ENCODE measurements at places on chromosomes 12 and 14. TPM values are rescaled to one million over a fixed set of nuclear protein-coding genes. Genes with fewer than 3 reads are reported as not detected.

- H3K4me1 ChIP-seq: no peaks in the 10 kb centered on the region
- H3K27ac ChIP-seq: no peak overlapping the region
- DNase-seq: no peak
- no peaks in the 10 kb centered on the region for H3K36me3 ChIP-seq
Measured at GRCh38 chr12:127722611-127723010, 544.4 kb upstream of the TMEM132C start.

GRCh38 chr14:104271391-104271790, 133.0 kb downstream of the KIF26A start:
- H3K27ac ChIP-seq: no peak overlapping the region
- peaks cover 5% of the 10 kb centered on the region for H3K4me1 ChIP-seq
- no peaks in the 10 kb centered on the region for H3K27me3 ChIP-seq
- no peaks in the 10 kb centered on the region for H3K36me3 ChIP-seq
- no peak for DNase-seq

DNA sequence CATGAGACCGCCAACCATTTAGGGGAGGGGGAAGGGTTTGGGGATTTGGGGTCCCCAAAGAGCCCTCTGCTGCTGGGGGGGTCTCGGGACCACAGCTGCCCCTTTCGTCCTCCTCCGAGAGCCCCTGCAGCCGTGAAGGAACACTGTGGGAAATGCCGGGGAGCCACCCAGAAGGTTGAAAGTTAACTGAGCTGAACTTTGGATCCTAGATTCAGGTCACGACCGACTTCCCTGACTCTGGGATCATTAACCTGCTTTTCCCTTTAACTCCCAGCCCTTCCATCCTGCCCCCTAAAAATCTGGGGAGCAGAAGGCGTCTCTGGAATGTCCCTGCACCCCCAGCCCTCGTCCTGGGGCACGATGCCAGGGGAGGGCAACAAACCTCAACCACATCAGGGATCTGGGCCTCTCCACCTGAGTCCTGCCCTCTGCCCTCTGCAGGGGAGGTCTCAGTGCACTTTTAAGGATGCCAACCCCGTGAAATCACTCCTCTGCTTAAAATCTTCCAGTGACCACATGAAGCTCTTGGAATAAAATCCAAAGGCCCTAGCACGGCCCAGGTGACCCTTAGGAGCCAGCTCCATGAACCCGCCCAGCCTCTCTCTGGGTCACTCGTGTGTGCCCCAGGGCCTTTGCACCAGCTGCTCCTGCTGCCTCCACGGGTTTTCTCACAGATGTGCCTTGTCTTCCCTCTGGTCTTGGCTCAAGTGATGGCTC, 95.0 kb downstream of the RFLNA start:
- H3K4me3 ChIP-seq: no peak overlapping the region
- H3K27ac ChIP-seq: no peak overlapping the region
- no peaks in the 10 kb centered on the region for H3K36me3 ChIP-seq
- no peaks in the 10 kb centered on the region for H3K27me3 ChIP-seq
- peaks cover 4% of the 10 kb centered on the region for H3K4me1 ChIP-seq

DNA sequence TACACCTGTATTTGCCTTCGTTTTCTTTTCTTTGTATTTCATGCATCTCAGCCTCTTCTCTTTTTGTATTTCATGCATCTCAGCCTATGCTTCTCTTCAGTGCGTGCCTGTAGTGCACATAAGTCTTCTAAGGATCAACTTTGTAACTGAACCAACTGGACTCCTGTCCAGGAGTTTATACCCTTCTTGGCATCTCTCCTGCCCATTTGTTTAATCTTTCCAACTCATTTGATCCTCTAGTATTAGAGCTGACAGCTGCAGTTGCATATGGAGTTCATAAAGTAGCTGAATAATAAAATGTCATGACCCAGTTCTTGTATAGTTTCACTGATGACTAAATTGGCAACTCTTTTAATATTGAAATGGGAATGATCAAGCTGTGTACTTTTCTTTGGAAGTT, 89.7 kb downstream of the FGD4 start:
- no peaks in the 10 kb centered on the region for H3K36me3 ChIP-seq
- no peaks in the 10 kb centered on the region for H3K4me1 ChIP-seq
- no peak overlapping the region for H3K4me3 ChIP-seq
- H3K27me3 ChIP-seq: peaks cover 3% of the 10 kb centered on the region
- no peak overlapping the region for H3K27ac ChIP-seq

DNA sequence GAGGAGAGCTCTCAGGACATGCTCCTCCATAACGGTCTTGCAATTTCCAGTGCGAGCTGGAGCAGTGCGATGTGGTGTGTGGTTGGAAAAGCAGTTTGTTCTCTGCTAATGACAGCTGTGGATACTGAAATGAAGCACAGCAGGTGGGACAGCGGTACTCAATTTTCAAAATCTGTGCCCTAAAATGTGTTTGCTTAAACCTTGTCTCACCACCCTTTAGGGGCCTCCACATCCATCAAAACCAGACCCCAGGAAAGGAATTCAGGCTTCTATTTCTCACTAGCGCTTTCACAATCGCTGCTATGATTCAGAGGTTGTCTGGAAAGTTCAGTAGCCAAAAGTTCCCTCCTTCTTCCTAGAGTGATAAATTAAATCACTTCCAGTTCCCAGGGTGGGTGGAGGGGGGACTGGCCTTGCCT, 440.8 kb downstream of the EGLN3 start:
- H3K36me3 ChIP-seq: no peaks in the 10 kb centered on the region
- no peak overlapping the region for H3K27ac ChIP-seq
- no peak overlapping the region for H3K4me3 ChIP-seq
- no peaks in the 10 kb centered on the region for H3K27me3 ChIP-seq
- no peak for DNase-seq
- no peaks in the 10 kb centered on the region for H3K4me1 ChIP-seq

GRCh38 chr12:24049728-24050127, 100.3 kb upstream of the SOX5 start:
- no peaks in the 10 kb centered on the region for H3K36me3 ChIP-seq
- H3K4me3 ChIP-seq: no peak overlapping the region
- no peak overlapping the region for H3K27ac ChIP-seq
- H3K4me1 ChIP-seq: no peaks in the 10 kb centered on the region
- DNase-seq: no peak

DNA sequence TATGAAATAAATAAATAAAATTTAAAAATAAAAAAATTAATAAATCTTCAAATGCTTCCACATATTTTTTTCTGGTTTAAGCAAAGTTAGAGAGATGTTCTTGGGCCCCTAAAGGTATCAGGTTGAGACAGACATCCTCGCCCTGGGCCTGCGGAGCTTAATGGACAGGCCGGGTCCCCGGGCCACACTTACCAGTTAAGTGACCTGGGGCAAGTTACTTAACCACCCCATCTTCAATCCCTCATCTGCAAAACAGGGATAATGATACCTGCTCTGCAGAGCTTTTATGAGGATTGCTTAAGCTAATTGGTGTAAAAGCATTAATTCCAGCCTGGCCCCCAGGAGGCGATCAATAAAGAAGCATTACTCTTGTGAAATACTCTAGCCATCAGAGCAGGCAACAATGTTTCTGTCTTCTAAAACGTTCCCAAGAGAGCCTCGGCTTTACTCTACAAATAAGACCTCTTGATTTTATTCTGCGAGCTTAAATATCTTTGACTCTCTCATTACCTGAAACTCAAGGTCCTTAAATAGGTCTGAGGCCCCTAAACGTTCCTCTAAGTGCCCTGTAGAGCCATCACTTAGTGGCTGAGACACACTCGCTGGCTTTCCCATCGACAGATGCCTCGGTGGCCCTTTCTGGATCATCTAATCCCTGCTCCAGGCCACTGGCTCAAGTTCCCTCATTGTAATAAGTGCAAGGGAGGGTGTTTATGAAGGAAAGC, 81.1 kb upstream of the DIO3 start:
- no peaks in the 10 kb centered on the region for H3K27me3 ChIP-seq
- DNase-seq: no peak
- H3K4me3 ChIP-seq: no peak overlapping the region
- no peaks in the 10 kb centered on the region for H3K4me1 ChIP-seq
- no peak overlapping the region for H3K27ac ChIP-seq
- no peaks in the 10 kb centered on the region for H3K36me3 ChIP-seq

GRCh38 chr14:36056845-36057244, 119.7 kb downstream of the PTCSC3 start:
- no peaks in the 10 kb centered on the region for H3K36me3 ChIP-seq
- H3K27ac ChIP-seq: no peak overlapping the region
- no peaks in the 10 kb centered on the region for H3K4me1 ChIP-seq
- H3K4me3 ChIP-seq: no peak overlapping the region

DNA sequence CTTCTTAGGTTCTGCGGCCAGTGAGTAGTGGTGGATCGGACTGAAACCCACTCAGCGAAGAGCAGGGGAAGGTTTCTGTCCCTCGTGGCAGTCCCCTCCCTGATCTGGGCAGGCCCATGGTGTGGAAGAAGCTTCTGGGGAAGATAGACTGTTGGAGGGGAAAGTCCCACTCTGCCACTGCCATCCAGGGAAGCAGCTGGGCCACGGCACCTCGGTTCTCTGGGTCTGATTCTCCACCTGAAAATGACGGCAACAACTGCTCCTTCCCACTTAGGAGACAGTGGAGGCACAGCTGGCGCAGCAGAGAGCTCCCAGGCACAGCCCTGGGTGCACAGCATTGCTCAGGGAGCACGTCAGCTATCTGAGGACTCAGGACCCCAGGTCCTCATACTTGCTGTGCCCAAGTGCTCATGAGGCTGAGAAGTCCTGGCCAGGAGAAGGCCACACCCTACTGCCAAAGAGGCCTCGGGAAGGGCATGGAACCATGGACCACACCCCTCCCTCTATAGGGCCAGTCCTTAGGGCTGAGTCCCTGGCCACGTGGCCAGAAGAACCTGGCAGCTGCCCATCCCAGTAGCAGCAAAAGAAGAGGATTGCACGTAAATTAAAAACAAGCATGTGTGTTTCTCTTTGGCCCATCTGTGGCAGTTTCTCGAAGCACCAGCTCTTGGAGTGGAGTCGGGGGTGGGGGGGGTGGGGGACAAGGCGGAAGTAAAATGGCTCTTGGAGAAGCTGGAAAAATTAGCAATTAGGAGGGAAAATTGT, 85.3 kb upstream of the BCL11B start:
- no peaks in the 10 kb centered on the region for H3K36me3 ChIP-seq
- H3K27ac ChIP-seq: no peak overlapping the region
- no peaks in the 10 kb centered on the region for H3K27me3 ChIP-seq
- DNase-seq: no peak
- H3K4me1 ChIP-seq: no peaks in the 10 kb centered on the region
- H3K4me3 ChIP-seq: no peak overlapping the region

DNA sequence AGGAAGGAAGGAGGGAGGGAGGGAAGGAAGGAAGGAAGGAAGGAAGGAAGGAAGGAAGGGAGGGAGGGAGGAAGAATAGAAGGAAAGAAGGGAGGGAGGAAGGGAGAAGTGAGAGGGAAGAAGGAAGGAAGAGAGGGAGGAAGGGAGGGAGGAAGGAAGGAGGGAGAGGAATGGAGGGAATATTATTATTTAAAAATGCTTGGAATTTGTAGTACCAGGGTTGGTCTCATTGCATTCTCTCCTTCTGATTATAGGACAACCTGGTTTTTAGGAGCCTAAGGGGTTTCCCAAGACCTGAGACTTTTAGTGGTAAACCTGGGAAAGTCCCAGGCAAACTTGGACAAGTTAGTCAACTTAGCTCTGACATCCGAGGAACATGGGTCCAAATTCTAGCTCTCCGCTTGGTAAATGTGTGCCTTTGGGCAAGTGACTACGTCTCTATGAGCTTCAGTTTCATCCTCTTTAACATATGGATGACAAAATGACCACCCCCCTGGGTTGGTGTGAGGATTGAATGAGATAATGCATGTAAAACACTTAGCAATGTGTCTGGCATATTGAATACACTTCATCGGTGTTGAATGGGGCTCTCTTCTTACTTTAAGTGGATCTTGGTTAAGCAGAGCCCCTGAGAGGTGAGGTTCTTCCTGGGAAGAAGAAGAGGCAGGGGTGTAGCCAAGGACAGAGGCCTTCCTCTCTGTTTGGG, 690.7 kb upstream of the TBX3 start:
- H3K27ac ChIP-seq: no peak overlapping the region
- no peaks in the 10 kb centered on the region for H3K4me1 ChIP-seq
- DNase-seq: no peak
- no peaks in the 10 kb centered on the region for H3K36me3 ChIP-seq

DNA sequence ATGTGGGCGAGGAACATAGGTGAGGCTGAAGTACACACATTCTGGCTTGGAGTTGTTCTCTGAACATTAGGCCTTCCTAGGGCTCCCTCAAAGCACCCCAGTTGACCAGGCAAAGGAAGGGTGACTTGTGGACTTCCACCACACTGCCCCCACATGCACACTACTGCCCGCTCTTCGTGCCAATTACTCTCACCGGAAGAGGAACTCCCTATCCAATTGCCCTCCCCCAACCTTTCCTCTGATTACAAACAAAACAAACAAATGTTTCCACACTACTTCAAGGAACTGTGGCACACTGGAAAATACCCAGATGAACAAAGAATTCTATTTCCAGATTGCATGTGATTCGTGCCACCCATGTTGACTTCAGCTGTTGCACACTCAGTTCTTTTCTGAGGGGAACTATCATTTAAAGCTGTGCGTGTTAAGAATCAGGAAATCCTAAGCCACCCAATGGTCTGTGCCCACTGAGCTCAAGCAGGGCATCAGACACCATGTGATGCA, 139.3 kb downstream of the SSPN start:
- no peaks in the 10 kb centered on the region for H3K36me3 ChIP-seq
- H3K4me1 ChIP-seq: no peaks in the 10 kb centered on the region
- no peak overlapping the region for H3K4me3 ChIP-seq
- no peak overlapping the region for H3K27ac ChIP-seq

DNA sequence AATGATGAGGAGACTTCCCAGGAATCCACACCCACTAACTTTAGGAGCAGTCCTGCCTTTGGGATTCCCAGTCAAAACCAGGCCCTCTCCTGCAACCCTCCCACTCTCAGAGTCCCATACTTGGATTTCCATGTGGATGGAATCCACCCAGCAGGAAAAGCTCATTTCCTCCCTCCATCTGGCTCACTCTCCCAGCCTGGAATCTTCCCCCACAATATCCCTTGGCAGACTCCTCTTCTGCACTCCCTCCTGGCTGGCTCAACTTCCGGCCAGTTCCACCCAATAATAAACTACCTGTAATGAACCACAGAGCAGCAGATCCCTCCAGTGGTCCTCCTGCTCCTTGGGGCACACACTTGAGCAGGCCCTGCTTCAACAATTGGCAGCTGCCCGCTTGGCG, 102.8 kb upstream of the EGLN3 start:
- peaks cover 13% of the 10 kb centered on the region for H3K4me1 ChIP-seq
- H3K36me3 ChIP-seq: no peaks in the 10 kb centered on the region
- no peak overlapping the region for H3K4me3 ChIP-seq

TMEM263 gene
- total RNA-seq: 26.9 TPM

KCNA5 gene
- total RNA-seq: not detected

CLEC1B gene
- not detected for total RNA-seq

TOMM20L gene
- not detected for total RNA-seq

CLEC4A gene
- total RNA-seq: 1.3 TPM

PAPLN gene
- 0.34 TPM for total RNA-seq

ASB8 gene
- total RNA-seq: 68.7 TPM

GALNT6 gene
- total RNA-seq: 2.5 TPM

ASIC1 gene
- 10.1 TPM for total RNA-seq

CNPY2 gene
- total RNA-seq: 48.5 TPM
